Activated CD4-positive, alpha-beta T cell treated with anti-CD3 and anti-CD28 coated beads, Interleukin-10, Interleukin-2, amounts not matched to agents 100 ng/mL and 50 ng/mL, durations not matched to agents 16 hours and 8 hours (primary cell): ENCODE measurements at places on chromosomes 7 and 10.

- peak; percentile 10 for DNase-seq
Measured at GRCh38 chr7:7720750-7721621, 2.6 kb upstream of the RPA3 start.

DNA sequence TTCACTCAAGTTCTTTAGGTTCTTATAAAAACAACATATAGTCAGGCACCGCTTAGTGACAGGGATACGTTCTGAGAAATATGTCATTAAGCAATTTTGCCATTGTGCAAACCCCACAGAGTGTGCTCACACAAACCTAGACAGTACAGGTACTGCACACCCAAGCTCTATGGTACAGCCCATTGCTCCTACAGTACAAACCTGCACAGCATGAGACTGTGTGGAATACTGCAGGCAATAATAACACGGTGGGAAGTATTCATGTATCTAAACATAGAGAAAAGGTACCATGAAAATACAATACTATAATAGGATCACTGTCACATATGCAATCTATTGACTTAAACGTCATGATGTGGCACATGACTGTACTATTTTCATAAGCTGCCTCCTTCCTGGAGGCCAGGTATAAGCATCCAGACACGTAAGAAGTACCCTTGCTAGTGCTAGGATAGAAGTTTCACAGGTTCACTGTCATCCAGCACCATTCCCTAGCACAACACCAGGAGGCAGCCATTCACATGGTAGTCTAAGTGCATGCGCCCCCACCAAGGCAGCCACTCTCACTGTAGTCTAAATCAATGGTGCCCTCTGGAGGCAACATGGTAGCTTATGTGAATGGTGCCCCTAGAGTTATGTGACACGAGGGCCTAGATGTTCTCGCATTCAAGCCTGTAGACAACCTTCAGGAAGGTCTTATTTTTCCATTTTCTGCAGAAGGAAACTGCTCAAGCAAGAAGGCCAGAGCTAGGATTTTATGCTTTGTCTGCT lies 98.5 kb downstream of the ARHGAP22 start:
- peak; percentile 51 for DNase-seq

DNA sequence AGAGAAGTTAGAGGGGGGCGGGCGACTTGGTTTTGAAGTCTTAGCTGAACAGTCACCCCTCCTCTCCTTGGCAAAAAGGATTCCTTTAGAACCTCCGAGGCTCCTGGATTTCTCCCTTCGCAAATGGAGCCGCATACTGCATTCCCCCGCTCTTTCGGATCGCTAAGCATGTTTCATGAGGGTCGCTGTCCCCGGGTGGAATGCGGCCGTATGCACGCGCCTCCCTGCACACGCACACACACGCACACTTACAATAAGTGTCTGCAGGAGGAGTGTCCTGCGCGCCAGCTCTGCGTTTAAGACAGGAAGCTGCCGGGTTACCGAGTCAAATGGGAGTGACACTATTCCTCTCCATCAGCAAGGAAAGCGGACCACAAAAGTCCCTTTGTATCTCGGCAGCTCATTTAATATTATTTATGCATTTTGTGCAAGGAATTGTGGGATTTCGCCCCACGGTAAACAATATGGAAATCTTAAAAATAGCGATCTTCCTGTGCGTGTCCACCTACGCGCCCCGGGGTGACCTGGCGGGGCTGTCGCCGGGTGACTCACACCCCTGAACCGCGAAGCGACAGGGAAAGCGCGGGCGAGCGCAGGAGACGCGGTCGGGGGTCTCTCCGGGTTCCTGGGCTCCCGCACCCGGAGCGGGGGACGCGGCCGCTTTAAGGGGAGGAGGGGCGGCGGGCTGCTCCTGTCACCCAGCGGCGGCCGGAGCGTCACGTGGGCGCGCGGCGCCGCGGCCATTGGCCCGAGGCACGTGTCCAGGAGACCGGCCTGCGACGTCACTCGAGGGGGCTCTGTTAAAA lies 988 bp upstream of the EN2 start:
- peak; percentile 22 for DNase-seq

DNA sequence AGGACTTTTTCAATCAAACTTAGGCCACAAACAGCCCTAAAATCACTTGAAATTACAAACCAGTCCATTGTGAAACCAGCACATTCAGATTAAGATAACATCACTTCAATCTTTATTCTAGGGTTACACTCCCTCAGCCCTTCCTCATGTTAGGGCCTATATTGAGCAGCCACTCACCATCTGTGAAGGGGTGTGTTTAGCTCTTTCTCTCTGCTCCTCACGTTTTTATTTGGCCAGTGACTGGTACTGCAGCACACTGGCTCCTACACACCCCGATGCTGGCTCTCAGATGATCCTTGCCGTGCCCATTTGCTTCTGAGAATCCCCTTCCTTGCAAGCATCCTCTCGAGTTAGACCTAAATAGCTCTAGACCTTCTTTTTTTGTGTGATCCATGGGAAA lies 604.5 kb downstream of the INHBA start:
- DNase-seq, result no peak

DNA sequence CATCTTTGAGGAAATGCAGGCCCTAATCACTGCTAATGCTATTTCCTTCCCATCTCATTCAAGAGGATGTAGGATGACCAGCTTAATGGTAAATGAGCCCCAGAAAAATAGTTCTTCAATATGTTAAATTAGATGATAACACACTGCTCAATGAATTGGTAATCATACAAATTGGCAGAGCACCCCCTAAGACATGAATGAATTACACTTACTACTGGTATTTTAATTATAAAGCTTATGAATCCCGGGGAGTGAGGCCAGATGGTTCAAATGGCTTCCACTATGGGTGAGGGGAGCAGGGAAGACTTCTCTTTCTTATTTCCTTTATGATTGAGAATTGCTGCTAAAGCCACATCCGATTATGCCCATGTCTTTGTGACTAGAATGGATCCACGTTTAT lies 159.2 kb upstream of the TARP start:
- DNase-seq, result no peak

DNA sequence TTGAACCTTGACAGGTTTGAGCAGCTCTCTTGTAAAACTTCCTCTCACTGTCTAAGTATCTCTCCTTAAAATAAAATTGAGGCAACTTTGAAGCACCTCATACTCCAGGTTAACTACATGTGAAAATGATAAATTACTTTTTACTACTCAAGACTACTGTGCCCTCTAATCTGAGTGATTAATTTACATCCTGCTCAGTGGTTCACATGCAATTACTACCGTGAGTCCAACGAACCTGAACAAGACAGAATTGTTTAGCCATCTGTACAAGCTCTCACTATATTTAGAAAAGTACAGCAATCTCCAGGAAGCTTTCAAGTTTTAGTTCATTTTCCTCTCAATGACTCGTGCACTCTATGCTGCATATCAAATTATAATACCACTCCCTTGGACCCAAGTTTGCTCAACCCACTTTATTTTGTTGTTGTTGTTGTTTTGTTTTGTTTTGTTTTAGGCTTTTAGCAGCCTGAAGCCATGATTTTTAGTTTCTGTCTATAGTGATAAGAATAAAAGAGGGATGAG lies 21.2 kb downstream of the PDE1C start:
- no peak for DNase-seq

GRCh38 chr10:112203328-112204076 lies 19.9 kb upstream of the GPAM start:
- no peak for DNase-seq

GRCh38 chr7:32100407-32100907 lies 30.2 kb upstream of the PDE1C start:
- DNase-seq, result no peak

DNA sequence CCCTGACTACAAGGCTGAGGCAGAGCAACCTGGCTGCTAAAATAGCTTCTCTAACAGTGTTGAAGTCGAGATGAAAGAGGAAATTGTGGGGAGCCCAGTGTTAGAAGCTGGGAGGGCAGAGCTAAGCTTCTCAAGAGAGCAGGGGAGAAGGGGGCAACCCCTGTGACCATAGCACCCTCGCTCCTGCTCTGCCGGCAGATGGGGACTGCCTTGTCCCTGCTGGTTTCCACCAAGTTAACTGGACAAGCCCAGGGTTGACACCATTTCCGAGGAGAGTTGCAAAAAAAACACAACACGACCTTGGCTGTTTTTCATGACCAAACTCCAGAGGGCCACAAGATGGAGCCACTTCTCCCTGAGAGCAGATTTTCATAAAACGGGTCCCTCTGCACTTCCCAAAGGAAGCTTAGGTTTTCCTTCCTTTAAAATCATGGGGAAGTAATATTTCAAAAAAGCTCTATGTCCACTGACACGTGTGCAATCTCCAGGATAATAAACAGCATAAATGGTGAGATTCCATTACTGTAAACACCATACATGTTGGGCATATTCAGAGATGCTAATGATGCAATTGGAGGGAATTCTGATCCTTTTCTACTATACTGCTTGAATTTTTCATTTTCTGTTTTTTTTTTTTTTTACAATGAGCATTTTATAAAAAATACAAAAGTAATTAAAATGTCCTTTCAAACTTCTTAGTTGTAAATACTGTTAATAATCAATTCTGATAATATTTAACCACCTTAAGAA lies 140.4 kb downstream of the PIP4K2A start:
- DNase-seq, result no peak

- DNase-seq, result no peak
Measured at GRCh38 chr7:139245401-139245800, 14.4 kb downstream of the UBN2 start.

DNA sequence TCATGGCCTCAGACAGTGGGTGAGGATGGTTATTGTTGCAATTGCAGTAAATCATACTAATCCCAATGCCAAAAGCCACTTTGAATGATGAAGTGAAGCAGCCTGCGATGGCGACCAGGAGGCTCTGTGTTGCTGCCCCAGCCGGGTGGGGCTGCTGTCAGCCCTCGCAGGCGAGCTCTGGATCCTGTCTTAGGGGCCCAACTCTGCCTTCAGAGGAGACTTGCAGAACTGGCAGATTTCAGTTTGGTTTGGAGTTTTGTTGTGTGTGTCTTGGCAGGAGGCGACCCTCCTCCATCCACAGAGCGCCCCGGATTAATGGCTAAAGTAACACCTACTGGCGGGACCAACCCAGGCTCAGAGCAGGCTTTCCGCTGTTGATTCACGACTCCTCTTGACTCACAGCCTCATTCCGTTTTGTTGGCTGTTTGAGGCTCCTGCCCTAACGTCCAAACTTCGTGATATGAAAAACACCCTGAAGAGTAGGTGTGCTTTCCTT lies 67.9 kb upstream of the BMPER start:
- no peak for DNase-seq

DNA sequence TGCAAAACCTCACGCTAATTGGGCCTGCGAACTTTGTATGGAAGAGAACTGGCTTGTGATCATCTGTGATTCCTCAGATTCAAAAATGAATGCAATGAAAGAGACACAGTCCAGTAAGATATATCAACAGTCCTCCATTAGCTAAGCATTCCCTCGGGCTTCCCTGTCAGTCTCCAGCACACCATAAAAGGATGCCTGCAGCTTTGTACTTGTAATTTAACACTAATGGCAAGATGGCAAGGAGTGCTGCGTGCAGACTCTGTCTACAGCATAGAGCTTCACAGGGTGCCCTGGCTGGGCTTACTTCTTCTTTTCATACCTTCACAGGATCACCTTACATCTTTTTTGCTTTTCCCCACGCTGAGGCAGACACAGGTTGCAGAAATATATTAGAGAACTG lies 200.0 kb downstream of the GFRA1 start:
- DNase-seq, result no peak

DNA sequence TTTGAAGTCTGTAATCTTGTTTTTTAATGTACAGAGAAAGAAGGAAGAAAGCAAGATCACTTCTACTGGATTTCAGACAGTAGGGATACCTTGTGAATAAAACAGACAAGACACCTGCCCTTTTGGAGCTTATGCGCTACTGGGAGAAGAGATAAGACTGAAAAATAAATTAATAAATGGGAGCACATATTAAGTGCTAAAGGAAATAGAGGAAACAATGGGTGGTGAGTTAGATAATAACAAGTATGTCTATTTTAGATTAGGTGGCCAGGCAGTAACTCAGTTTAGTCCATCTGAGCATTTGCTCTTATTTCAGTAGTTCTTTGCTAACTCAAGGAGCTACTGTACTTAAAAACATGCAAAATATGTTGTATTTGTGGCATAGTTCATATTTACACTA lies 15.9 kb downstream of the MIOS start:
- DNase-seq, result no peak

- DNase-seq, result peak; percentile 72
Measured at GRCh38 chr10:114876602-114877300, 55.2 kb downstream of the FHIP2A start.

- DNase-seq, result no peak
Measured at GRCh38 chr10:131076356-131076755, 235.2 kb downstream of the TCERG1L start.

GRCh38 chr7:55475855-55476803 lies 96.2 kb downstream of the VOPP1 start:
- no peak for DNase-seq

- no peak for DNase-seq
Measured at GRCh38 chr7:114519240-114519639, 104.6 kb downstream of the FOXP2 start.

DNA sequence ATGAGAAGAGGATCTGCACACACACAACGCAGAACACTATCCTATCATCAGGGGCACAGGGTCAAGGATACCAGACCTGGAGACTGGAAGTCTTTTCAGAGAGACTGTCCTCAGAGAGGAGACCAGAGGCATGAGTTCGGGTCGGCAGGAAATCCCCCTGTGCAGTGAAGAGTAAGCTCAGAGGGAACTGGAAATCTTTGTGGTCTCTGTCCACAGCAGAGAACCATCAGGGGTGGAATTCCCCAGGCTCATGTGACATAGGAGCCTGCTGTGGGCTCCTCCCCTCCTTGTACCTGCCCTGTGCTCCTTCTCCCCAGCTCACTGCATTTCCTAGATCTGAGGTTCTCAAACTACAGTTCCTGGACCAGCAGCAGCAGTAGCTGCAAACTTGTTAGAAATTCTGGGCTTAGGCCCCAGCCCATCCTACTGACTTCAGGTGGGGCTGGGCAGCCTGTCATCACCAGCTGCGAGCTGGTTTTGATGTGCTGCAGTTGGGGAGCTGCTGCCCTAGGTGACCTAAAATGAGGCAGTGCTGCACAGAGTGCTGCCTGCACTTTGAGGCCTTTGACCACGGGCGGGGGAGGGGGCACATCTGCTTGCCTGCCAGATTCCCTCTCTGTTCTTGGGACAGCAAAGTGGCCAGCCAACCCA lies 2.4 kb downstream of the ZMIZ2 start:
- peak; percentile 75 for DNase-seq

- DNase-seq, result no peak
Measured at GRCh38 chr7:143980746-143981510, 19.2 kb upstream of the OR6B1 start.

GRCh38 chr10:13801907-13802288 lies 215.1 kb downstream of the PRPF18 start:
- DNase-seq, result no peak

DNA sequence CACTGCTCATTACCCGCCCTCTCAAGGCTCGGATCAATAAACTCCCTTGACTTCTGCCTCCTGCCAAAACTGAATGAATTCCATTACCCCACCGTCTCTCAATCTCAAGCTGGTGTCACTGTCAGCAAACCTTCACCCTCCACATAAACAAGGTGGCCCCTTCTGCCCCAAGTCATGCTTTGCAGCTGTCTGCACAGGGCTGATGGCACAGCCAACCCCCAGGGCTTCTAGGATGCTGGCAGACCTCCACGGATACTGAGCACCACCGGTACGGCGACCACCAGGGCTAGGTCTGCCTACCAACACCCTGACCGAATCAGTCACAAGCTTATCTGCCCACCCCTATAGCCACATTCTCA lies 46.1 kb downstream of the PARD3 start:
- DNase-seq, result no peak
